ENCODE measurements at places on chromosomes 16 and 17. TPM values are rescaled to one million over a fixed set of nuclear protein-coding genes. Genes with fewer than 3 reads are reported as not detected.

KRT10 gene
- polyA plus RNA-seq, result 42.8 TPM

TBC1D3I gene
- polyA plus RNA-seq, result 0.32 TPM

SOCS3 gene
- 7.1 TPM for polyA plus RNA-seq

SLC5A2 gene
- polyA plus RNA-seq, result not detected

MT1F gene
- polyA plus RNA-seq, result 1.8 TPM

RAPGEFL1 gene
- polyA plus RNA-seq, result 15.5 TPM

HOXB13 gene
- not detected for polyA plus RNA-seq

GSE1 gene
- 38.3 TPM for polyA plus RNA-seq

SDR42E1 gene
- polyA plus RNA-seq, result 0.02 TPM

Measured in neural cell (in vitro differentiated cells).